Motor neuron (in vitro differentiated cells): ENCODE measurements at places on chromosomes 7 and 10.

DNA sequence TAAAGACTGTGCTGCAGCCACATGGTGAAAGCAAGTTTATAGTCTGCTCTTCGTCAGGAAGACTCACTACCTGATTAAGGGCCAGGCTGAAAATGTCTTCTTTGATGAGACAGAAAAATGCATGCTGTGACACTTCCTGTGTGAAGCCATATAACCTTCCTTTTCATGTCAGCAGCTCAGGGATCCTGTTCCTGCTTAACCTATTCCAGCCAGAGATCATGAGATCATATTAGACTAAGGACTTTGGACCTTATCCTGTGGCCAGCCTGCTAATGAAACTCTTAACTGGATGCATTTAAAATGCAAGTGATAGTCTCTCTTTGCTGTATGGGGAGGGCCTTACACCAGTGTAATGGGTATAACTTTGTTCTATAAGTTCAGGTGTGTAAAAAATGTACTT, 165.2 kb downstream of the PTEN start:
- ATAC-seq = no peak

DNA sequence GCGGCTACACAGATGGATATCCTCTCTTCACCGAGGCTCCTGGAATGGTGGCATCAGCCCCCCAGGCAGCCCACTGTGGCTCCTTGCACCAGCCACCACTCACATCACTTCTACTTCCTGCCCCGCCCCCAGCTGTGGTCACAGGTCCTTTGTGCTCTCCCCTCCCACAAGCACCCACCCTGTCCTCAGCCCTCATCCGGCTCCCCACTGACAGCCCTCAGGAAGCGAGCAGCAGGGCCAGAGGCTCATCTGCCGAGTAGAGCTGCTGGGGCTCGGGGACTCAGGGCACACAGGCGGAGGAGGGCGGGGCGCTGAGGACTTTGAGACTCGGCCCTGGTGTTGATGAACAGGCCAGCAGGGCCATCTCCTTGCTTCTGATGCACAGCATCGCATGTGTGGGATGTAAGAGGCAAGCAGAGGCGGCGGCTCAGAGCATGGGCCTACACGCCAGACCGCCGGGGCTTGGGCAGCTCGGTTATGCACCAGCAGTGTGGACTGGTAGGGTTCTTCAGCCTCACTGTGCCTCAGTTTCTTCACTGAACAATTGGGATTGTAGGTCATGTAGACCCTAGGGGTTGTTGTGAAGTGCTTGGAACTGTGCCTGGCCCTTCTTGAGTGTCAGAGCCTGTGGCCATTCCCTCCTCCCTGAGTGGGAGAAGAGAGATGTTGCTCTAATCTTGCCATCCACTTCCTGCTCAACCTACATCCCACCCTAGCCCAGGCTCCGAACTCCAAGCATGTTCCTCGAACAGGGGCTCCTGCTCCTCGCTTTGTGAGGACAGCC, at the start of gene PRF1:
Gene PRF1, minus strand, starts transcription at position 77 of the 784 bp plus-strand sequence. CDS start 1,839 bp downstream, outside the sequence.
- ATAC-seq = no peak

DNA sequence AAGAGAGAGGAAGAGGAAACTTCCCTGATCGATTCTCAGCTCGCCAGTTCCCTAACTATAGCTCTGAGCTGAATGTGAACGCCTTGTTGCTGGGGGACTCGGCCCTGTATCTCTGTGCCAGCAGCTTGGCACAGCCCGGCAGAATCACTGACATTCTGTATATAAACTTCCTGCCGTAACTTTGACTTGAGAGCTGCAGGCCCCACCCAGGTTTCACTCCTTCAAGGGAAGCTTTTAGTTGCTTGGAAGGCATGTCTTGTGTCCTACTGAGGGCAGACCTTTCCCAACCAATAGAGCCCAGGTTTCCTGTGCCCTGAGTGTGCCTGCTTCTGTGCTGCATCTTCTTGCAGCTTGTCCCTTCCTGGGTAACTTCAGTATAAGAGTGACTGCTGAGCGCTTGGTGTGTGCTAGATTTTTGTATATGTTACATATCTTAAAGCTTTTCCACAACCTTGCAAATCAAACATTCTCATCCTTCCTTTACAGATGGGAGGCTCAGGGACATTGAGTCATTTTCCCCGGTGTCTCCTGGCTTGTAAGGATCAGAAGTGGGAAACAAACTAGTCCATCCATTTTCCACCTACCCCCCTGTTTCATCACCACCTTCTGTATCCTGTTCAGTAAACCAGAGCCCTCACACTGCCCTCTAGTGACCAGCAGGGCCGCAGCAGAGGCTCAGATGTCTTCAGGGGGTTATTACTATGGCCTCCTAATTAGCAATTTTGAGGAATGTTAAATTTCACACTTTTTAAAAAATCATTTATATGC, 225.2 kb upstream of the PRSS58 start:
- ATAC-seq = peak; percentile 32

- peak; percentile 71 for ATAC-seq
Observed at GRCh38 chr7:151232917-151233701, 826 bp downstream of the CHPF2 start.

- no peak for ATAC-seq
Observed at GRCh38 chr10:125333769-125334168, 173.4 kb upstream of the CTBP2 start.

DNA sequence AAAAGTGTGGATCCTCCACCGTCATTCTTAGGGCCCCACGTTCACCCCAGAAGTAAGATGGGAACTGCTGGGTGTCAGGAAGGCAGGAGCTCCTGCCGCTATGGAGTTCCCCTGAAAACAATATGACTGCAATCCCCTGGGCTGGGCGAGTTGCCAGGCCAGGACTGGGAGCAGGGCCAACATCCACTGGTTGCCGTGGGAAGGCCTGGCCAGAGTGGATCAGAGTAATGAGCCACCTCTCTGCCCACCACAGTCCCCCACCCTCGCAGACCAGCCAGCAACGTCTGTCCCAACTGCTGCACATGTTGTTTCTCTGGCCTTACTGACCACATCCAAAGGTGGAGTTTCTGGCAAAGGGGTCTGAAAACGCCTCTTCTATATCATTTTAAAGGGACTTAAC, 86.6 kb downstream of the STRA8 start:
- peak; percentile 6 for ATAC-seq

DNA sequence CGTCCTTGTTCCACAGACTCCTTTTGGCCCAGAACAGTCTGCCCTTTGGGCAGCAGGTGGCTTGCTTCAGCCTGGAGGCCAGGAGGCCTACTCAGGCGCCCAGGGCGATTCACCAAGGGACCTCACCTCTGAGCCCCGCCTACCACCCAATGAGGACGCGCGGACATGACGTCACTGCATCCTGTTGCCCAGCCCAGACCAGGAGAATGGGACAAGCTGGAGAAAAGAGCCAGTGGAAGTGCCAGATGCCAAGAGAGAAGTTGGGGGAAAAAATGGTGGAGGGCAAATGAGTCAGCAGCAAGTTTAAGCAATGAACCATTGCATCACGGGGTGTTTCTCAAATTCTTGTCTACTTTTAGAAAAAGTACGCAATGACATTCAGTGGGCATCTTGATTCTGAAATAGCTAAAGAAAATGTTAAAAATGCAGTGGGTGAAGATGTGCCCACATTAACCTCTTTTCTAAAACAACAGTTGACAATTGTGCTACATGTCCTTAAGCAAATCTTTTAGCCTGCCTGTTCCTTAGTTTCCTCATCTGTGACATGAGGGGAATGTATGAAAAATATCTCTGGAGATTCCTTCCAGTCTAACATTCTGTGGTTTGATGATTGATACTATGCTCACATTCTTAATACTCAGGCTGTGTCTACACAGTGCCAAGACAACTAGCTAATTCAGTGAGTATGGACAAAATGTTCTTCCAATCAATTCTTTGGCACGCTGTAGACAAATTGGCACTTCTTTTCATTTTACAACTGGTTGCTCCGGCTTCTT, 23.9 kb upstream of the LEP start:
- ATAC-seq = no peak

DNA sequence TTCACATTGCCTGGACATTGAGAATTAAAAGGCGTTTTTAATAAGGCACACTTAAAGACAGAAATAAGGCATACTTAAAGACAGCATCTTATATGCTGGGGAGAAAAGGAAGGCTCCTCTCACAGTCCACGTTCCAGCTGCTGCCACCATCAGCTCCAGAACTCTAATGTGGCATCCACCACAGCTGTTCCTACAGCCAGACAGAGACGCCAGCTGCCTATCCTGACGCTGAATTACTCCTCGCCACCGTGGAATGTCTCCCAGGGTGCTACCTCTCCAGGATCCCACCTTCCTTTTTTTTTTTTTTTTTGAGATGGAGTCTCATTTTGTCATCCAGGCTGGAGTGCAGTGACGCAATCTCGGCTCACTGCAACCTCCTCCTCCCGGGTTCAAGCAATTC, 30.8 kb downstream of the SLC37A3 start:
- no peak for ATAC-seq
